GM23248 (cell line): ENCODE measurements at places on chromosomes 2 and 18. TPM values are rescaled to one million over a fixed set of nuclear protein-coding genes. Genes with fewer than 3 reads are reported as not detected.

The STK17B gene
- polyA plus RNA-seq: 13.1 and 13.7 TPM in 2 replicates

The POMC gene
- 3.3 and 3.6 TPM in 2 replicates for polyA plus RNA-seq

The SDC1 gene
- polyA plus RNA-seq: 24.5 and 25.6 TPM in 2 replicates

The C2orf92 gene
- polyA plus RNA-seq: 1.1 and 1.3 TPM in 2 replicates

The CPLX4 gene
- polyA plus RNA-seq: not detected in 2 replicates

The IKZF2 gene
- 1.6 and 3.4 TPM in 2 replicates for polyA plus RNA-seq

The NBAS gene
- 21.2 and 22.5 TPM in 2 replicates for polyA plus RNA-seq

The PJVK gene
- polyA plus RNA-seq: 1.3 and 1.6 TPM in 2 replicates

The ABI2 gene
- 82.8 and 88.3 TPM in 2 replicates for polyA plus RNA-seq

The CD8B2 gene
- not detected in 2 replicates for polyA plus RNA-seq

The NEURL3 gene
- not detected in 2 replicates for polyA plus RNA-seq

The MFSD6 gene
- polyA plus RNA-seq: 3.2 and 4.2 TPM in 2 replicates

The GALNT14 gene
- polyA plus RNA-seq: 2.3 and 3.2 TPM in 2 replicates

The PLEKHB2 gene
- polyA plus RNA-seq: 70.7 and 71.7 TPM in 2 replicates

GRCh38 chr2:152762202-152762601, 43.8 kb downstream of the ARL6IP6 start:
- peak; percentile 77 for DNase-seq

- no peak for DNase-seq
Measured at GRCh38 chr2:134324947-134325346, 71.1 kb downstream of the MGAT5 start.

DNA sequence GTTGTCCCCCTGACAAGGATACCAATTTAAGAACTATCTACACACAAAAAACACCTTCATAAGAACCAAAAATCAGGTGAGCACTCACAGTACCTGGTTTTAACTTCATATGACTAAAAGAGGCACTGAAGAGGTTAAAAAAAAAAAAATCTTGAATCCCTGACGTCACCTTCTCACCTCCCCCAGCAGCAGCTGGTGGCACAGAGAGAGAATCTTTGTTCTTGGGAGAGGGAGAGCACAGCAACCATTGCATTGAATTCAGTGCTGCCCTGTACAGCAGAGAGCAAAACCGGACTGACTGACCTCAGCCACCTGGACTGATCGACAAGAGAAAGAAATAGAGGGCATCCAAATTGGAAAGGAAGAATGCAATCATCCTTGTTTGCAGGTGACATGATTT, 566.0 kb downstream of the TMX3 start:
- DNase-seq: no peak

DNA sequence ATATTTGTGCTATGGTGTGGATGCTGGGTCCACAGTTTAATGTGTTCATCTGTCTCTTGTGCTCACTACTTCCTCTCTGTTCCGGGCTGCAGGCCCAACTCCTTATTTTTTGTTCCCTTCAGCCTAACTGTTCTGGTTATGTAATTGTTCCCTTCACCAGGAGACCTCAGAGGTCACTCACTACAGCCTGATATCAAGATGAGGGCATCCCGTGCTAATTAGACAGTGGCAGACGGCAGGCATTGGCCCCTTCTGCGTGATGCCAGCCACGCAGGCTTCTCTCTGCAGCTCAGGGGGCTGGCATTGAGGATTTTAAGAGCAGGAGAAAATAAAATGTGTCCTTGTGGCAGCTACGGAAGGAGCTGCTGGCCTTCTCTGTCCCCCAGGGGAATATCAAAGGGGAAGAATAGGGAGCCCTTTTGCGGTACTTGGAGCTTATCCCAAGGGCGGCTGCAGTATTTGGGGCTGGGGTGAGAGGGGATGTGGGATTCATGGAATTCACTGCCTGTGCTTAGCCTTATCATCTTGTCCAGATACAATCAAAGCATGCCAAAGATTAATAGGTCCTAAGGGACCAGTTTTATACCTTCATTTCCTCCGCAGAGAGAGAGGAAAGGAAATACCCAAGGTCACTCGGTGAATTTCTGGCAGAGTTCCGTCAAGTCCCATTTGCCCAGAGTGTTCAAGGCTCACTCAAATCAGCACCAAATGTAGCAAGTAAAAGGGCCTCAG, 53.3 kb upstream of the TRIB2 start:
- no peak for DNase-seq

DNA sequence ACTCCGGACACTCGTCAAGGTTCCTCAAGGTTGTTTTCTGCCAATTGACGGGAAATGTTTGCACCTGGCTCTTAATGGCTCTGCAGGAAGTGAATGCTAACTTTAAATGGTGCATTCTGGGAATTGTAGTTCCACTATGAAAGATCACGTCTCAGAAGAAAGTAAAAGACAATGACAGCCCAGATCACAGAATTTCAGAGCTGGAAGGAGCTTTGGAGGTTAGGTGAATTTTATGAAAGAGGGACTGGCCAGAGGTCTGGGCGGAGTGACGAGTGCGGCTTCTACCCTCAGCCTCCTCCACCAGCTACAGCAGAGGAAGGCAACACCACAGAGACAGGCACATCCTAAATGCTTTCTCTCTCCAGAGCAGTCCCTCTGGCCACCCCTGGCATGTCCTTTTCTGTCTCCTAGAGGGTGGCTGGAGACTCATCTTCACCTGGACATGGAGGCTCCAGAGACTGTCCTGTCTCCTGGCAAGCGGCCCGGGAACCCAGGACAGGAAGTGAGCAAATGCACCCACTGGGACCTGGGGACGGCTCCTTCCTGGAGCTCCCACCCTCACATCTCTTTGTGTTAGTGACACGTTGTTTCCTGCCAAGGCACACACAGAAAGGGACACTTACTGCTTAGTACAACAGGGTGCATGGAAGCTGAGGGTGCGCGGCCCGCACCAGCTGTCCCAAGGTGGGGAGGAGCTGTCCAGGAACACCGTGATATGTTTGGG, 19.4 kb downstream of the THAP4 start:
- DNase-seq: no peak

GRCh38 chr18:76450452-76451395, 44.3 kb downstream of the ZNF516 start:
- peak; percentile 77 for DNase-seq

DNA sequence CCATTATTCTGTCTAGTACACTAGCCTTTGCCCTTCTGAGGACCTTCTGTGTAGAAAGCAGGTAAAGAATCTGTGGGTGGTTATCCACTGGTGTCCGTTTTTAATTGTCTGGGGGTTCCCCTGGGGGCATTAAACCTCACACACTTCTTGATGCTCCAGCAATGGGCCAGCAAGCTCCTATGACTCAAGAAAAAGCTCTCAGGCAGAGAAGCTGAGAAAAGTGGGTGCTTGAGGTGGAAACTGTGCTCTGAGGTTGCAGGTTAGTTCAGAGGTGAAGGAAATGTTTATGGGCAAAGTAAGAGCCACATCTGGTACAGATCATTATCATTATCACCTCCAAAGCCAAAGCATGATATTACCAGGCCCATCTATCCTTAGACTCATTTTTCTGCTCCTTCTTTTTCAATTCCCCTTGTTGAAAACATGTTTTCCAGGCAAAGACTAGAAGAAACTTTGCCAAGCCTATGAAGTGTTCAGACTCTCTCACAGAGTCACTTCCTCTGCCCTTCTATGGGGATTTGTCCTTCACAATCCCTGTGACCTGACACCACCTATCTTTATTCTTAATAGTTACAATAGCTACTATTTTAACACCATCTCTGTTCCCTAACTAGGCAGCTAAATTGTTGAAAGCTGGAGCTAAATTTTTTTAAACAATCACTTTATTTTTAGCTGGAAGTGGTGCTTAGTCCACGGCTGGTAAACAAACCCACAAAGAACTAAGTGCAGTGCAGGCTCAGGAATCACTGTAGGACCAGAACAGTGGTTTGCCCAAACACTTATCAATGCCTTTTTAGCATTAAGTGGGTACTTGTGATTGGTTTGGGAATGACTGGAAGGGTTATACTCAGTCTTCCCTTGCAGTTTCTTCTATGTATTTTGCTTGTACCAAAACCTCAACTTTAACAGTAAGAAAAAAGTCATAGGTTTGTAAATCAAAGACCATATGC, 512.8 kb upstream of the POU3F3 start:
- no peak for DNase-seq

GRCh38 chr2:239438995-239439753, 38.4 kb upstream of the HDAC4 start:
- DNase-seq: no peak

DNA sequence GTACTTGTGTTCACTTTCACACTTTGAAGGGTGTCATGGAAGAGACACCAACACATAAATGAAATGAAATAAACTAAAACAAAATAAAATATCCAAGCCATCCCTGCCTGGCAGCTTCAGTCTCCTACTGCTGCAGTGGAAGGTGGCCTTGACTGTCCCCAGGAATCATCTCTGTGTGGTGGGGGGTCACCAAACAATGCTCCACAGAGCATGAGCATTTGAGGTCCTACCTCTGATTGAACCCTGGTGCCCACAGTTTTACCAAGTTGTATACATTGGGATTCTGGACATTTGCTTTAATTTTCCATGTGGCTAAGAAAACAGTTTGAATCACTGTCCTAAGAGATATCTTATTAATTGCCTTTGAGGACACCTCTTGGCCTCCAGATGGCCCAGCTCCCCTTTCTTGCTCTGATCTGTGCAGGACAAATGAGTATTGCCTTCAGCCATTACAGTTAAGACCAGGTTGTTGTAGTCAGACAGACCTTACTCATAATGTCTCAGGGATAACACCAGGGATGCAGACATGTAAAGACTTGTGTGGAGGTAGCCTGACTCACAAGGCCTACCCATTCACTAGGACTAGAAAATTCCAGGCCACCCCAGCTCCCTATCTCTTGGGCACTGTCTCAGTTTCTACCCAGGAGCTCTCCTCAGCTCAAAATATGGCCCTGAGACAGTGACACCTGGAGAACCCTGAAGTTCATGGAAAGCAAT, 195.0 kb downstream of the MYCN start:
- no peak for DNase-seq

DNA sequence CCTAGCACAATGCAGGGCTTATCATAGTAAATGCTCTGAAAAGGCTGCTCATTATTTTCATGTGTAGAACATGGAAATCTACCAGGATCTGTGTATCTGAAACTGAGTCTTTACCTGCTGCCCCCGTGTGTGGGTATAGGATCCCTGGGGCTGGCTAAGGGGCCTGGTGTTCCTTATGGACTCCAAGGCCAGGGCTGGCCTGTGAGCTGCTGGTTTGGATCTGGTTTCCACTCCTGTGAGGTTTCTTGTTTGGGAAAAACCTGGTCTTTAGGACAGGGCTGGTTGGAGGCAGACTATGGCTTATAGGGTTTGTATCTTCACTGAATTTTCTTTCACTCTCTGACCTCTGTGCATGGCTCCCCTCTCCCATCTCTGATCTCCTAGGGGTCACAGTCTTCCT, 80.8 kb downstream of the DYSF start:
- no peak for DNase-seq

DNA sequence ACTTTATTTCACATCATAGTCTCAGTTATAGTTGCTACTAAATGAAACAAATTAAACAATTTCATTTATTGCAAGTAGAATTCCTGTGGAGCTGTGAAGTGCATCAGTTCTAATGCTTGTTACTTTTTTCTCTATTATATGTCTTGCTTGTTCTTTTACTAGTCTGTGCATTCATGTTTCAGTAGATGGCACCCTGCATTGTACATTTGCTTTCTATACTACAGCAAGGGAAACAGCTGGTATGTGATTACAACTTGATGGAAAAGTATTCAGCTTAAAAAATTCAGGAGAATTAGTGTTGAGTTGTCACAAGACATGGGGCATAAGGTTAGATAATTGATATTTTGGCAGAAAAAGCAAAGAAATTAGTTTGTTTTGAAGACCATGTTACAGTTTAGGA, 72.3 kb downstream of the TANK start:
- DNase-seq: no peak

DNA sequence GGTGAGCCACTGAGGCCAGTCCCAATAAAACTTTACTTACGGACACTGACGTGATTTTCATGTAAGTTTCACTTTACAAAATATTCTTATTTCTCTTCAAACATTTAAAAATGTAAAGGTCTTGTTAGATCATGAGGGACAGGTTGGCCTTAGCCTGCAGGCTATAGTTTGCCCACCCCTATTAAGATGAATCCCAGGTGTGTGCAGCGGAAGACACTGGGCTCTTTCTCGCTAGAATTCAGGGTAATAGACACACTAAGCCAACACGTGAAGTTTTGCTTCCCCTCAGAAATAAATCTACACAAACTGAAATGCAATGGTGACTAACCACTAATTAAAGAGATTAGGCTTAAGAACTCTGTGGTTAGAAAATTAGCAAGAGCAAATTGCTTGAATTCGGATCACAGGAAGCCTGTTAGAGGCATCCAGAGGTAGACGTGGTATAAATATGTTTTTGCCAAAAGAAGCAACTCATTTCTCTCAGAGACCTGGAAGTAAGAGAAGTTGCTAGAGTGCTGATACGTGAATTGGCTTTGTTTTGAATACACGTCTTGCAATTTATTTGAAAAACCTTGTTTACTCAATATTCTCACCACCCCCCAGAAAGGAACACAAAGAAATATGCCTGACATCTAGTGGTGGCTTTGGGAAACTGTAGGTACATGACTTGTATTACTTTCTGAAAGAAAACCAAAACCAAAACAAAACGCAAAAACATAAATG, 151.6 kb downstream of the DTNB start:
- DNase-seq: peak; percentile 81

- DNase-seq: peak; percentile 82
Measured at GRCh38 chr2:132477962-132478361, 61.4 kb downstream of the GPR39 start.

- DNase-seq: no peak
Measured at GRCh38 chr2:164530464-164530863, 90.8 kb downstream of the GRB14 start.

GRCh38 chr18:30999186-30999585, 43.4 kb downstream of the DSC3 start:
- no peak for DNase-seq

DNA sequence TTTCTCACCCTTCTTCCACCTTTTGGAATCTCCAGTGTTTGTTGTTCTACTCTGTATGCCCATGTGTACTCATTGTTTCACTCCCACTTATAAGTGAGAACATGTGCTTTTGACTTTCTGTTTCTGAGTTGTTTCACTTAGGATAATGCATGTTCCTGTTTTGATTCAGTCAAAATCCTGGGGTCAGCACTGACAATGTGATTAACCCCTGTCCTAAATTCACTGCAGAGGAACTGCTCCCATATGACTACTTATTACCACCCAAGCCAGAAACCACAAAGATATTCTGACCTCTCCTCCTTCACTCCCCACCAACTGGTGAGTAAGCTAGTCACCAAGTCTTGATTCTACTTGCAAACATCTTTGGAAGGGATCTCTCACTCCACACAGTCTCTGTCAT, 251.4 kb upstream of the TCF4 start:
- peak; percentile 83 for DNase-seq

GRCh38 chr2:49004036-49004626, 150.2 kb downstream of the FSHR start:
- no peak for DNase-seq

GRCh38 chr2:166375736-166376487, at the start of gene SCN9A:
TSS of gene SCN9A (minus strand) at chr2:166375944. CDS start at chr2:166311756, 64,188 bp downstream.
- DNase-seq: peak; percentile 85

- DNase-seq: no peak
Measured at GRCh38 chr18:72720116-72720515, 147.7 kb downstream of the NETO1 start.

DNA sequence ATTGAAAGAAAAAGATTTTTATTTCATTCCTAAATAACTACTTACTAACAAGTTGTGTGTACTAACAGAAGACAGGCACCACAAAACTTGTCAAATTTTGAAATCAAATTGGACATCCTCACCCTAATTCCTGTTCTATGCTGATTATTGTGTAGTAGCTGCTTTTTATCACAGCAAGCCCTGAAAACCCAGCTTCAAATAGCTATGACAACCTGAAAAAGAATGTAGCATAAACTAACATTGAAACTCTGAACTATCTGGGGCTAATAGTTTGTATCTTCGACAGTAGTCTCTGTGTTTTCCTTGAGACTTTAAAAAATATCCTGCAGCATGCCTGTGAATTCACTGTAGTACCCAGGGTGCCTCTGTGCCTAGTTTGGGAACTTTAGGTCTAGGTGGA, 122.6 kb downstream of the WDPCP start:
- peak; percentile 46 for DNase-seq
